Activated T-cell treated with anti-CD3 and anti-CD28 coated beads, Interleukin-2, amount 50 U/mL, for 72 hours (primary cell): ENCODE measurements at places on chromosomes 1 and 21. TPM values are rescaled to one million over a fixed set of nuclear protein-coding genes. Genes with fewer than 3 reads are reported as not detected.

DNA sequence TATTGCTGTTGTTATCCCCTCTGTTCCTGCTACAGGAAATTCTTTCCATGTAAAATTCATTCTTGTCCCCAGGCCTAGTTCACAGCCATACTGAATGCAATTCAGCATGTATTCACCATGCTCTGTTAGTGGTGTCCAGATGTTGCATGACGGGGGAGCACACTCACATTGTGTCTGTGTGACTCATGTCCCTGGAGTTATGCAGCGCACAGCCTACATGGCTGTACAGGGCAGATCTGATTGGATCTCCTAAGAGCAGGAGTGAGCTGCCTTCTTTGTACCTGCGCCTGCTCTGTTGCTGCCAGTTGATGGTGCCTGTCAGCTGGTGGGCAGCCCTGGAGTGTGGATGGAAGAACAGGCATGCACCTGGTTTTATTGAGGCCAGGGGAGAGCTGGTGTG, 17.6 kb downstream of the HTR6 start:
- peaks cover 1% of the 10 kb centered on the region for H3K4me1 ChIP-seq
- H3K27ac ChIP-seq: no peak overlapping the region
- H3K27me3 ChIP-seq: no peaks in the 10 kb centered on the region

DNA sequence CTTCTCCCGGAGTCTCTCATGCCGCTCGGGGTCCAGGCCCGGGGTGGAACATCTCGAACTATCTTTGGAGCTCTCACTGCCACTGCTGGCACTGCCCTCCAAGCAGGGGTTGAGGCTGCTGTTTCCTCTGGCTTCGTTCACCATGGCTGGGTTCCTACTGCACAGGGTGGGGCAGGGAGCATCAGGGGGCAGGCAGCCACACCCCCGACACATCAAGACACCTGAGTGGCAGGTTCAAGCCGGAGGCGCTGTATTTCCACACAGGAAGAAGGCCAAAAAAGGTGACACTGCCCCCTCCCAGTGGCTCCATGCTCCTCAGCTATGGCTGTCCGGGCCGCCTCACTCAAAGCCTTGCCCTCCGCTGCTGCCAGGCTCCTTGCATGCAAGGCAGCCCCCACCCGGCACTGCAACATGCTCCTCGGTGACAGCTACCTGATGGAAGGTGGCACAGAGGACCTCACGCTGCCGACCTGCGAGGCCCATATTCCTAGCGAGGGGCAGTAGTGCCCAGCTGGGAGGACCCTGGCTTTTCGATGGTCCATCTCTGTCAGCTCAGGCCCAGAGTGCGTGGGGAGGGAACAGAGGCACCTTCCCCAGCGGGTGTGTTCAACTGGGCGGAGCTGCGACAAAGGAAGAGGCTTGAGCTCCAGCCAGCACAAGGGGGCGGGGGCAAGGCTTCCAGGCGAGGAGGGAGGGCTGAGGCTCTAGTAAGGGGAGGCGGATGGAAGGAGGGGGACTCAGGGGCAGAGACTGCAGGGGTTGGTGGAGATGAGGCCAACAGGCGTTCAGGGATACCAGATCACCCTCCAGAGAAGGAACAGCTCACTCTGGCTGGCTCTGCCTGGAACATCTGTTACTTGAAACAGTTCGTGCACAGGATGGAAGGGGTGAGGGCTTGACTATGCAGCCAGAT, 2.5 kb downstream of the MTHFR start:
- DNase-seq: peak; percentile 76
- H3K4me1 ChIP-seq: peaks cover 62% of the 10 kb centered on the region
- peak overlapping the region; percentile 98 for H3K4me3 ChIP-seq
- H3K36me3 ChIP-seq: peaks cover 2% of the 10 kb centered on the region

DNA sequence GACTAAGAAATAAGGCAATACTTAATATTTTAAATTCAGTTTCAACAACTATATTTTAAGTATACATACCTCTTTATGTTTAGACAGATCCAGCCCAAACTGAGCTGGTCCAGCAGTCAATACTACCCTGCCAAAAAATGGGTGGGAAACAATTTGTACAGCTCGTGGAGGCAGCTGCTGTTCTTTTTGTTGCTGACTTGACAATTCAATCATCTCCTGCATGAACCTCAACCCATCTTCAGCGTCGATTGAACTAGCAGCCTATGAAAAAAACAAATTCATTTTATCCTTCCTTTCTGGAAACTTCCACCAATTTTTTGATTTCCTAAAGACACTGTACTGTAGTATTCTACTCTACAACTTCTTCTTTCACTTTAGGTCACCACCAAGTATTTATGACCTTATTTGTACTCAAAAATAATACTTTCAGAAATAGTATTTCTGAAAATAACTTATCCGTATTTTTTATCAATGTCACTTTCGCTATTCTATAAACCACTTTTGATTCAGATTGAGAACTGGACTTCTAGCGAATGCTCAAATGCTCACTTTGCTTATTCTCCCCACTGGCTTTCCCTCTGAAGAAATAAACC, 46.5 kb downstream of the EDEM3 start:
- no peak overlapping the region for H3K4me3 ChIP-seq
- H3K27me3 ChIP-seq: no peaks in the 10 kb centered on the region
- H3K36me3 ChIP-seq: peaks cover 9% of the 10 kb centered on the region
- H3K4me1 ChIP-seq: no peaks in the 10 kb centered on the region
- peak overlapping the region; percentile 25 for H3K27ac ChIP-seq

DNA sequence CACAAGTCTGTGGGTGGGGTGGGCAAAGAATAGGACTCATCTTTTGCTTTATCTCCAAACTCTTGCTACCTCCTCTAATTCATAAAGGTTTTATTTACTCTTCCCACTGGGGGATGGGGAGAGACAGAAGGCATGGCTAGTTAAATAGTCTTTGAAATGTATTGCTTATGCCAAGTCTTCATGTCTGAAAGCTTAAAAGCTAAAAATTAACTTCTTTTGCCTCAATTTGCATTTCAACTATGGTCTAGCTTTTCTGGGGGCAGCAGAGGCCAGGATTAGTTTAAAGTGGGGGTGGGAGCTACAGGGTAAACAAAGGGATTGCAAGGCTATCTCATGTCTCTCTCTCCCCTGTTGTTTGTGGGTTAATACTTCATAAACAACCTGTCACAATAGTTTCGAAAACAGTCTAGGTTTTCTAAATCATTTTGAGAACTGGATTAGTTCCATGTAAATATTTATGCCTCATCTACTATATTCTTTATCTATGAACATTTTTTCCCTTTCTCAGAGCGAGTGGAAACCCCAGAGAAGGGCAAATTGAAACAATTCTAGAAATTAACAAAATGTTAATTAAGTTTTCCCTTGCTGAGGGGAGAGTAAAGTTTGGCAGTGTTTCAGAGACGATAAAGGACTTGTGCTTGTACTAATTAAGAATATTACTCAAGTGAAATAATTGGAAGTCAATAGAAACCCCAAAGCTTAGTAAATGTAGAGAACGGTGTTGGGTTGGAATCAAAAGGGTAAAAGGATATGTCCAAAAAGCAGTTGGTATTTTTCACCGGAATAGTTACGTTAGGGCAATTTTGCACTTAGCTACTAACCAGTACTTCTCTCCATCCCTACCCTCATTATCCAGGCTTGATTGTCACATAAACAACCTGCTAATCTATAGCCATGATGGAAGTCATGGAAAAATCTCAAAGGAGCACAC, 182.2 kb downstream of the GIPC2 start:
- no peak for DNase-seq
- H3K4me3 ChIP-seq: no peak overlapping the region
- H3K27ac ChIP-seq: no peak overlapping the region
- no peaks in the 10 kb centered on the region for H3K27me3 ChIP-seq

SYPL2 gene
- total RNA-seq: 0.37 TPM

A3GALT2 gene
- not detected for total RNA-seq

SERPINC1 gene
- not detected for total RNA-seq
